Muscle of leg (tissue), 16 donors: ENCODE measurements at places on chromosomes 4 and X. TPM values are rescaled to one million over a fixed set of nuclear protein-coding genes. Genes with fewer than 3 reads are reported as not detected.

GRCh38 chr4:57119054-57119651 lies 9.0 kb upstream of the IGFBP7 start:
- DNase-seq, result peak; percentile 46

GRCh38 chr4:52996261-52997131 lies 134.4 kb downstream of the RASL11B start:
- peak; percentile 80 for DNase-seq

GRCh38 chr4:122701061-122701460 lies 31.4 kb upstream of the BBS12 start:
- DNase-seq, result no peak

DNA sequence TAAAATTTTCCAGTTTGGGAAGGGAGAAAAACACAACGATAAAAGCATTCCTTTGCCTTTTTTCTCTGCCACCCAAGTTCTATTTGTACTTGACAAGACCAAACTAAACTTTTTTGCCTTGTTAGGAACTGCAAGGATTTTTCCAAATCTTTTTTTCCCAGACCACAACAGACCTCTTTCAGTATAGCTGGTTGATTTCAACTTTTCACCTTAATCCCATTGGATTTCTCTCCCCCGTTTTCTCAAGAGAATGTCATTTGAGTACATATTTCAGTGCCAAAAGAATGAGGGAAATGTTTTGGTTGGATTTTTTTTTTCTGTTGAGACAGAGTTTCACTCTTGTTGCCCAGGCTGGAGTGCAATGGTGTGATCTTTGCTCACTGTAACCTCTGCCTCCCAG lies 18.5 kb upstream of the SGMS2 start:
- no peak for DNase-seq

TRIML2 gene
- total RNA-seq, result not detected

XK gene
- 3.7 TPM for total RNA-seq
